CD8-positive, alpha-beta T cell (primary cell): ENCODE measurements at places on chromosomes 12 and 14. TPM values are rescaled to one million over a fixed set of nuclear protein-coding genes. Genes with fewer than 3 reads are reported as not detected.

WDHD1 gene
- 1.2 TPM for total RNA-seq

TOMM20L gene
- total RNA-seq = 0.92 TPM

TAC3 gene
- not detected for total RNA-seq

PLEKHG7 gene
- not detected for total RNA-seq

FOXM1 gene
- total RNA-seq = 0.83 TPM

TEAD4 gene
- total RNA-seq = not detected

RNASE7 gene
- total RNA-seq = not detected

LBHD2 gene
- not detected for total RNA-seq

SERPINA10 gene
- not detected for total RNA-seq

SH2B3 gene
- 48.7 TPM for total RNA-seq

GLIPR1L2 gene
- not detected for total RNA-seq

CELA1 gene
- total RNA-seq = not detected

RHEBL1 gene
- 5.6 TPM for total RNA-seq

FGD4 gene
- total RNA-seq = not detected

TMEM19 gene
- total RNA-seq = 10.0 TPM

KLHL33 gene
- 0.11 TPM for total RNA-seq

ERH gene
- 95.6 TPM for total RNA-seq

SLC38A4 gene
- total RNA-seq = not detected

PLEKHD1 gene
- total RNA-seq = 0.46 TPM

LIMA1 gene
- total RNA-seq = 4.2 TPM

FICD gene
- 4.3 TPM for total RNA-seq

CD163L1 gene
- total RNA-seq = not detected

NXPH4 gene
- 1.7 TPM for total RNA-seq

PROX2 gene
- total RNA-seq = 0.43 TPM

MED6 gene
- 116 TPM for total RNA-seq

ABCC9 gene
- total RNA-seq = not detected

MAX gene
- 153 TPM for total RNA-seq

TSHR gene
- total RNA-seq = not detected

SLC25A47 gene
- total RNA-seq = not detected

TESPA1 gene
- 70.9 TPM for total RNA-seq

LMNTD1 gene
- not detected for total RNA-seq
